Neural crest cell (in vitro differentiated cells): ENCODE measurements at places on chromosomes 12 and 14.

- no peak for DNase-seq
Measured at GRCh38 chr12:12201274-12201758, 65.5 kb downstream of the LRP6 start.

- DNase-seq, result no peak
Measured at GRCh38 chr12:103392722-103393121, 103.0 kb downstream of the C12orf42 start.

GRCh38 chr14:54117396-54117795 lies 160.8 kb upstream of the BMP4 start:
- no peak for DNase-seq

- no peak for DNase-seq
Measured at GRCh38 chr14:32403021-32403420, 73.9 kb downstream of the AKAP6 start.

DNA sequence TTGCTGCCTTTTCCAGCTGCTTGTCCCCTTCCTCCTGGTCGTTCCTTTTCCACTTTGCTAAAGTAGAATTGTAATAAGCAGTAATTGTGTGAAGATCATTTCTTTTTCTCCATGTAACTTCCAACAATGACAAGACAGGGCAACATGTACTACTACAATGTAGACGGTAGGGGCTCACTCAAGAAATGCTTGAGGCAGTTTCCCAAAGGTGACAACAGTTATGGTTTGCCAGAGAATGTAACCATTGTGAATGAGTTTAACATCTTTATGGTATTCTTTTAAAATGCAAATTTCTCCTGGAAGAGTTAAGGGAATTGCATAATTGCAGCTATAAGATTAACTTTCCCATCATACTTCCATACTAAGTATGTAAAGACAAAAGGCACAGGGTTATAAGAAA lies 23.8 kb upstream of the PHLDA1 start:
- DNase-seq, result no peak

DNA sequence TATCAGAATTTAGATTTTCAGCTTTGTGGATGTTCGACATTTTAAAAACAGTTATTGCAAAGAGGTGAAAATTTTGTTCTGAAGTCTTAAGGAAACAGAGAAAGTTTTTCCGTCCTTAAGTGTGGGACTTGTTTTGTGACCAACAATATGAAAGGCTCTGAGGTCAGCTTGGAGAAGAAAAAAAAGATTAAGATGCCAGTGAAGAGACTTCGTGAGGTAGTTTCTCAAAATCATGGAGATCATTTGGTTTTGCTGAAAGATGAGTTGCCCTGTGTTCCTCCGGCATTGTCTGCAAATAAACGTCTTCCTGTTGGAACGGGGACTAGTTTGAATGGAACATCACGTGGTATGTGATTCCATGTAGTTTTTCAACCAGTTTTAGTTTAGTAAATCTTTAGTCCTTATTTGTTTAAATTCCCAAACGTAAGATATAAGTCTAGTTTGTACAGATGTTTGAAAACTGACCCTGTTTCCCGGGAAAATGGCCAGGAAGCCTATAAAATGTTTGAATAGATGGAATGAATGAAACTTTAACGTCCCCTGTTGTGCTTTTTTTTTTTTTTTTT lies 682 bp downstream of the KIAA0586 start:
- DNase-seq, result peak; percentile 11

DNA sequence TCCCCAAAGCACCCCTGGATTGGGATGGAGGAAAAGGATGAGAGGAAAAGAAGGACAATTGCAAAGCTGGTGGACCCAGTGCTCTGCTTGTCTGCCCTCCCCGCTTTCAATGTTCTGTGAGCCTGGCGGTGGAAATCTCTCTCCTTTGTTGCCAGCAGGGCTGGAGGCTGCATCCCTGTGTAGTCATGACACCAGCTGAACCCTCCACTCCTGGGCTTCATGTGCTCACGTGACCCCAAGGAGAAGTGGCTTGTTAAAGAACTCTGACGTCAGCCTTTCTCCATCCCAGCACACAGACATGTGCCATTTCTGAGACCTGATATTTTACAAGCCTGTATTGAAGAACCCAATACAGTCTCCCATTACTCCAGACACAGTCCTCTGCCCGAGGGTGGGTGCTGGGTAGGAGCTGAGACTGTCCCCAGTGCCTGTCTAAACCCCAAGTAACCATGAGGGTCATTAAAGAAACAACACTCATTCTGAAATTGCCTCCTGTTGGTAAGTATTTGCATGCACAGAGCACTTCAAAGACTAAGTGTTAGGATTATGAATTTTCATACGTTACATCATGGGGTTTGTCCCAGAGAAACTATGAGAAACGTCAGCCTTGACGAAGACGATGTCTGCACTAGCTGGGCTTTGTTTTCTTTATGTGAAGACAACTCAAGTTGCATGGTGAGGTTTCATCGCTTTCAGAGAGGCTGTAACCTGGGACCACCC lies 21.7 kb downstream of the GALNT16 start:
- DNase-seq, result no peak

DNA sequence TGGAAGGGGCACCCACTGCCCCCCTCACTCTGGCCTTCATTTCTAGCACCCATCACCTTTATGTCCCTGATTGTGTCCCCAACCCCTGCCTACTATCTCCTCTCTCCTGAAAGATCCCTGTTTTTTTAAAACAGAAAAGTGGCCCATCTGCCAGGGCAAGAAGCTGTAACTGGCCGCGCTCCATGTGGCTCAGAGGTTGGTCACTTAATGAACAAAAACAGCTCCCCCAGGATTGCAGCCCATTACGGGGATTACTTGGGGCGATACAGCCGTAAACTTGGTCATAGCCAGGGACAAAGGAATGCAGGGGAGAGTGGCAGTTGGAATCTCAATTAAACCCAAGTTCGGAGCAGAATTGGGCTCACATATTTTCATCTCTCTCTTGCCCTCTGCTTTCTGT lies 34.8 kb upstream of the VSX2 start:
- no peak for DNase-seq

DNA sequence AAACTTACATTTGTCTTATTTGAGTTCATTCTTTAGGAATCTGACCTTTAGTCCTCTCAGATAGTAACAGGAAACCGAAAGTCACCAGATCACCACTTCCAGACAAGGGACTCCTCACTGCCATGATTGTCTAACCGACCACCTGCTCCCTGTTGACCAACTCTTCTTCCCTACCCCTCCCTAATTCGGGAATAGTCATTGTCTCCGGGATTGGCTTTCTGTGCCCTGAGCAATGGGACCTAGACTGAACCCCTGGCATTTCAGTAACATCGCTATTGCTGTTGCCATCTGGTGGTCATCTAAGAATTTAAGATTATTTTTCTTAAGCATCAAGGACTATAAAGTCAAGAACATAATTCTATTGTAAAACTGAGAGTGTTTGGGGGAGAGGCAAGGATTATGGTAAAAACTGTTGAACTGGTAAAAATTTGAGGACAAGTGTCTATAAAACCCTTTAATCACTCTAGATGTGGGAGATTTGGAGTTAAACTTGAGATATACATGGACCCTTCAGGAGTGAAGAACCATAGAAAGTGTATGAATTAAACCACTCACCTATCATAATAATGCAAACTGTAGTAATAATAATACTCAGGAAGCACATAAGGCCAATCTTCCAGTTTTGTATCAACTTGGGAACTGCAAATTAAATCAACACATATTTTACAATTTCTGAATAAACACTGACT lies 6.3 kb downstream of the CLEC2A start:
- no peak for DNase-seq

DNA sequence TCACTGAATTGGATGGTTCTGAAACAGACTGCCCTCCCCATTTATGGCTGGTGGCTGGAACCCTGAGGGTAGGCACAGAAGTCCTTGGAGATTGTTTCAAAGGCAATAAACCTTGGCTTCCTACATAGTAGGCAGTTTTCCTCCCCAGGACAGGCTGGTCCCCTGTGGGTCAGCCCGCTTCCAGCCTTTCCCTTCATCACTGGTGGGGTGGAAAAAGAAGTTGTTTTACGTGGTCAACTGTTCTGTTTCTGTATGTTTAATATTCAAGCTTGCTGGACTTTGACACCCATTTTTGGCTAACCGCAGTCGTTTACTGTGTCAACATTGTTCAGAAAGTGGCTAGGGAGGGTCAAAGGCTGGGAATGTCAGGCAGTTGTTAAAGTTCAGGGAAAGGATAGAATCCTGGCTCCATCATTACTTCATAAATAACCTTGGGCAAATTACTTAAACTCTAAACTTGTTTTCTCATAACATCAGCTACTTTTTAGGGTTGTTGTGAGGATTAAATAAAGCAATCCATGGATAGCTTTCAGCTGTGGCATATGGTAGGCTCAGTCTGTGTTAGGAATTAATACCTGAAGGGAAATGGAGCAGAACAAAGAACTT lies 2.4 kb downstream of the KLHDC2 start:
- DNase-seq, result no peak

- no peak for DNase-seq
Measured at GRCh38 chr12:25236626-25237025, 14.1 kb downstream of the KRAS start.

DNA sequence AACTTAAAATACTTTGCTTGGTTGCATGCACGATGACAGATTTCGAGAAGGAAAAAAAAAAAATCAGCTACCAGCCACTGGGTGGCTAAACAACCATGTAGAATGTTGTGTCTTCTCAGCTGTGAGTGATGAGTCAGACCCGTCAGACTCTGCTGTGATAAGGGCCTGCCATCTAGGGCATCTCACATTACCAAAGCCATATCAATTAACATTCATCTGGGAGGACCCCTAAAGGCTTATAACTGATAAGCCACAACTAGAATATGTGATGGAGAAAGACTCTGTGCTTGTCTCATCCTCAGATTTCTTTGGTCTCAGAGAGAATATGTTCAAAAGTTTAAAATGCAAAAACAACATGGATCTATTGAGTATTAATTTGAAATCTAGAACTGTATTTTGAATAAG lies 111.5 kb downstream of the PAX9 start:
- DNase-seq, result no peak

DNA sequence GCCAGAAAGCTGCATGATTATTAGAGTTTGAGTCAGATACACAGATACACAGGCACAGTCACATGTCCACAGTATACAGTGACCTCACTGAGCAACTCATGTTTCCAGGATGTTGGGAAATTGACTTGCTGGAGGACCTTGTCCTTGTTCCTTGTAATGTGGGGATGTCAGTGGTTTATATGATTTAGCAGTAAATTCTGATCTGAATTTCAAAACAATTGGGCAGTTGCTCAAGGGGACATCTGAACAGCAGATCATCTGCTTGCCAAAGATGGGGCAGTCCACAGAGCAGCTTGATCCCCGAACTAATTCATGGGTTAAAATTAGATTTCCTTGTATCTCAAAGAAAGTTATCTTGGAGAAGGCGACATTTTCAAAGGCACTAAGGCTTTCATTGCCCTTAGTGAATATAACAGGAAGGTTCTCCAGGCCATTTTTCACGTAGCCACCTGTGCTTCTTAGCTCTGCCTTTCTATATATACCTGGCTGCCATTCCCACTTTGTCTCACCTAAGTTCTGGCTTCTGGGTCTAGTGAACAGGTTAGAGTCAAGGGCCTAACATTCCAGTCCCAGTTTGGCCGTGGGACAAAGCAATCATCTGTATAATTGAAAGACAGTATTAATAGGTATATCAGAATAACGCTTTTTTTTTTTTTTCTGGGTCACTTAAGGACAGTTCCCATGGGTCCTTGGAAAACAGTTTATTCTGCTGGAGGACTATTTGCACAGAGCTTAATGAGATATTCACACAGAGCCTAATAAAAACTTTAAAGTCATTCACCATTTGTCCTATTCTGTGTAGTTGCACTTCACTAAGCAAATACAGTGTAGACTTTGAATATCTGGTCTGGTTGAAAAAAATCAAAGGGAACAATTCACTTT lies 64.9 kb upstream of the STRN3 start:
- DNase-seq, result no peak

DNA sequence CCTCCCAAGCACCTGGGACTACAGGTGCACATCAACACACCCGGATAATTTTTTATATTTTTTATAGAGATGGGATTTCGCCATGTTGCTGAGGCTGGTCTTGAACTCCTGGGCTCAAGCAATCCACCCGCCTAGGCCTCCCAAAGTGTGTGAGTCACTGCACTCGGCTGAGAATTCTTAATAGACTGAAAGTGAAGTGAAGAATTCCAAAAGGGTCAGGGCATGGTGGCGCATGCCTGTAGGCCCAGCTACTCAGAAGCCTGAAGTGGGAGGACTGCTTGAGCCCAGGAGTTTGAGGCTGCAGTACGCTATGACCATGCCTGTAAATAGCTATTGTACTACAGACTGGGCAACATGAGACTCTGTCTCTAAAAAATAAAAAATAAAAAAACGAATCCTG lies 43.7 kb downstream of the TCHP start:
- DNase-seq, result no peak

- DNase-seq, result no peak
Measured at GRCh38 chr12:4813741-4814140, 93.5 kb downstream of the GALNT8 start.

GRCh38 chr14:104431929-104432541 lies 147.5 kb upstream of the C14orf180 start:
- no peak for DNase-seq

GRCh38 chr12:39278426-39278825 lies 164.5 kb downstream of the KIF21A start:
- no peak for DNase-seq

DNA sequence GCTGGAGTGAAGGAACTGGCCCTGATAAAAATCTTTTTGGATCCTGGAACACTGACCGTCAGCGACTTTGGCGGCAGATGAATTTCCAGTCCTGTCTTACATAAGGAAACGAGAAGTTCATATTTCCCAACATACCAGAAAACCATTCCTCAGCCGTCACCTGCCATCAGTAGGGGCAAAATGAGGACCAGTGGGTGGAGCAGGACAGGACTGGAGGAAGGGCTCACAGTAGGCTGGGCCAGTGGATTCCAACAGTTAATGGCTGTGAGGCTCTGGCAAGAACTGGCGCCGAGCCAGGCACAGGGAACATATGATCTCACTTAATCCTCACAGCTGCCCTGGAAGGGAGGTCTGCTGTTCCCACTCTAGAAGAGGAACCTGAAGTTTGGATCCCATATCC lies 67.2 kb upstream of the FAM181A start:
- no peak for DNase-seq

DNA sequence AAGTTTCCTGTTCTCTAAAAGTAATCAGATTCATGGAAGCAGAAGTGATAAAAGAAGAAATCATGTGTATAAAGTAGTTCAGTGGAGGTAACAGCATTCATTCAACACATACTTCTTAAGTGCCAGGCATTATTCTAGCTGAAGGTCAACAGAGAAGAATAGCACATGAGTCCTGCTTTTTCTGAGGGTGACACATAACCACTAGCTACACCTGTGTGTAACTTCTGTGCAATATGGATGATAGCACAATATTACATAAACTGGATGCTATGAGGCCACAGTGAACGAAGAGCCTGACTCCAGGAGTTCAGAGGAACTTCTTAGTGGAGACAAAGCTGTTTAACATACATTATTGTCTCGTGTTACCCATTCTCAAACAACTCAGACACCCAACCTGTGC lies 114.3 kb upstream of the PCED1B start:
- no peak for DNase-seq
